Hepatic stellate cell (primary cell): ENCODE measurements at places on chromosomes 13 and 19.

DNA sequence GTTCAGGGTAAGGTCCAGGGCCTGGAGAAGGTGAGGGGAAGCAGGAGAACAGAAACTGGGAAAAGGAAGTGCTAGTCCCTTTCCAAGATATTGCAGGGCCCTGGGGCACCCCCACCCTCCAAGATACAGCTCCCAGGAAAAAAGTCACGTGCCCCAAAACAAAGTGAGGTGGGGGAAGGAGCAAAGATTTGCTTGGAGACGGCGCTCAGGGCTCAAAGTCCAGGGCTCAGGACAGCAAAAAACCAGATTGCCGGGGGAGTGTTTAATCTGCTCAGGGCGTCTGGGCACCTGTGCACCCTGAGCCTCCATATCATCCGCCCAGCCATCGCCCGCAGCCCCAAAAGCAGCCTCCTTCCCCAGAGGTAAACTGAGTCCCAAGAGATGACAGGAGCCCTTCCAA lies 6.3 kb downstream of the SMIM24 start:
- no peak for DNase-seq

- DNase-seq = no peak
Observed at GRCh38 chr13:68168448-68168847, 938.3 kb upstream of the PCDH9 start.

DNA sequence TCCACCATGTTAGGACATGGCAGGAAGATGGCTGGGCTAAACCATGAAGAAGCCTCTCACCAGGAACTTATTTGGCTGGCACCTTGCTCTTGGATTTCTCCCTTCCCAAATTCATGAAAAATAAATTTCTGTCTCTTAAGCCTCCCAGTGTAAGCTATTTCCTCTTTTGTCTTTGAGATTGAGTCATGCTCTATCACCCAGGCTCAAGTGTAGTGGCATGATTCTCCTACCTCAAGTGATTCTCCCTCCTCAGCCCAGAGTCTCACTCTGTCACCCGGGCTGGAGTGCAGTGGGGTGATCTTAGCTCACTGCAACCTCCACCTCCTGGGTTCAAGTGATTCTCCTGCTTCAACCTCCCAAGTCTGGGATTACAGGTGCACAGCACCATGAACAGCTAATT lies 12.6 kb downstream of the ZNF888 start:
- DNase-seq = no peak

- no peak for DNase-seq
Observed at GRCh38 chr19:40078377-40078776, 12.4 kb downstream of the ZNF780A start.

GRCh38 chr13:87057807-87058520 lies 613.2 kb upstream of the SLITRK5 start:
- no peak for DNase-seq

DNA sequence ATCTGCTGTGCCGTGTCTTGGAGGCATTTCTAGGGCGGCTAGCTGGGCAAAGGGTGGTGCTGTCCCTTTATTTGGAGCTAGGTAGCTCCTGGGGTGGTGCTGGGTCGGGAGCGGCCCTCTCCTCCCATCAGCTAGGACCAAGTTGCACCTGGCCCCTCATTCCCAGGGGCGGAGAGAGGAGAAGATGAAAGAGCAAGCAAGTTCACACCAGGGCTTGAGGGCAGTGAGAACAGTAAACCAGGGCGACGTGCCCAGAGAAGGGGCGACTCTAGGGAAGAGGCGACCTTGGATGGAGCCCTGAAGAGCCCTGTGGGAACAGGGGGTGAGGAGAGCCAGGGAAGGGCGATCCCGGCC lies 17.0 kb upstream of the KCNN1 start:
- DNase-seq = no peak

DNA sequence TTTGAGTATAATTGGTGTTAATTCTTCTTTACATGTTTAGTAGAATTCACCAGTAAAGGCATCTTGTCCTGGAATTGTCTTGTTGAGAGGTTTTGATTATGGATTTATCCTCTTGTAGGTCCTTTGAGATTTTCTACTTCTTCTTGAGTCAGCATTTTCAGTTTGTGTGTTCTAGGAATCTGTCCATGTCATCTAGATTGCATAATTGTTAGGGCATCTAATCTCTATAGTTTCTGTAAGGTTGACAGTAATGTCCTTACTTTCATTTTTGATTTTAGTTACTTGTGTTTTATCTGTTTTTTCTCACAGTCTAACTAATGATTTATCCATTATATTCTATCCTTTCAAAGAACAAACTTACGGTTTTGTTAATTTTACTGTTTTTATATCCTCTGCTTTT lies 492.0 kb downstream of the FGF9 start:
- DNase-seq = no peak

- DNase-seq = peak; percentile 81
Observed at GRCh38 chr19:49119411-49120324, at the start of gene PPFIA3. TSS of gene PPFIA3 (plus strand) at chr19:49119544. CDS start at chr19:49127874, 8,330 bp downstream.

DNA sequence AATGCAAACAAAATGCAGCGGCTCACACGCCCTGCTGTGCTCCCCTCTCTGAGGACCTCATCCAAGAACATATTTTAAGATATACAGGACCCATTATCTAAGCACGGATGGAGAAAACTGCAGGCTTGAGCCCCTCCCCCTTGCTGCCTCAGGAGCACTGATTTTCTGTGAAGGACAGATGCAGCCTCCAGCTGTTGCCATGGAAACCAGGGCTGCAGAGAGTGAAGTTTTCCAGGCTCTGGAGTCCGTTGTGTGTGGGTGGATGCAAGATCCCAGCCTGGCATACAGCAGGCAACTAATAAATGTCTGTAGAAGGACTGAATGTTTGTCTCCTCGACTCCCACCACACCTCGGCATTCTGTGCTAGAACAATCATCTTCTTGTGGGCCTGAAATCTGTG lies 105.6 kb upstream of the PEG3 start:
- DNase-seq = no peak

GRCh38 chr13:90896002-90896401 lies 451.5 kb upstream of the MIR17HG start:
- no peak for DNase-seq

GRCh38 chr19:37251308-37252229 lies 33.6 kb downstream of the ZNF383 start:
- DNase-seq = peak; percentile 97

- DNase-seq = no peak
Observed at GRCh38 chr19:33267706-33268105, 34.6 kb downstream of the CEBPA start.

GRCh38 chr13:51590971-51591627 lies 6.8 kb downstream of the WDFY2 start:
- DNase-seq = peak; percentile 62

GRCh38 chr19:1151917-1152587 lies 22.0 kb downstream of the SBNO2 start:
- DNase-seq = peak; percentile 82

- no peak for DNase-seq
Observed at GRCh38 chr13:99288089-99288488, 19.1 kb downstream of the GPR183 start.

DNA sequence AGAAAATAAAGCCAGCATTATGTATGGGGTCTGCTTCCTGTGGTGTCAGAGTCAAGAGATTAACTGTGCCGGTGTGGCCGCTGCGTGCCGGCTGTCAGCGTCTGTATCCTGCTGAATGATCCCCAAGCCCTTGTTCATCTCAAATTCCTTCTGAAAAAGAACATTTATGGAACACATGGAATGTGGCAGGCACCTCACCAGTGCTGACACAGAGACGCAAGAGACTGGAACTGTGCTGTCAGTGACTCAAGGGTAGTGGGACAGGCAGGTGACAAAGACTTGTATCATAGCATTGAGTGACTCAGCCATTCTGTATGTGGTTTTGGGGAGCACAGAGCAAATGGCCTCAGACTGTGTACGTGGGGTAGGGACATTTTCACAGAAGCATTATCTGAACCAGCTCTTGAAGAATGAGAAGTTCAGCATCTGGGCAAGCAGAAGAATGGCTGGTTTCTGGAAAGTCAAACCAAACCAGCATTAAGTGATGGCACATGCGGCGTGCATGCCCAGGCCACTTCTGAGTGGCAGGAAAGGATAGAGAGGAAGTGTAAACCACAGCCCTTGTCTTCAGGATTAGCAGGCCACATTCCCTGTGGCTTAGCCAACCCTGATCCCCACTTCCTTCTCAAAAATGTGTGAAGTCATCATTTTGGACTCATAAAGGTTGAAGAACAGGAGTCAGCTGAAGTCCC lies 54.0 kb upstream of the IRS2 start:
- DNase-seq = peak; percentile 44

DNA sequence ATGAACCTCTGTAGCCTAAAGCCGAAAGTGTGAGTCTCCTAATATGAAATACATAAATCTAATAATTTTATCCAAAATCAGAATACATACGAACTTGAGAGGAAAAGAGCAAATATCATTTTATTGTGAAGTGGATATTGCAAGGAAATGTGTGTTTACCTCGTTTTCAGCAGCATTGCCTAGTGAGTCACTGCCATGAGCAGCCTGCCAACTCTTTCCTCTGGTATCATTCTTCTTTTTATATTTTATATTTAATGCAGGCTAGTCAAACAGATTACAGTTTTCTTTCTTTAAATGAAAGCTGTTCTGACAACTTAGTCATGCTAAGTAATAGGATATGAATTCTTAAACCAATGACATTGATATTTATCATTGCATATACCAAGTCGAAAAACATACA lies 44.2 kb downstream of the EDNRB start:
- no peak for DNase-seq

- DNase-seq = peak; percentile 73
Observed at GRCh38 chr13:27375686-27376326, 48.6 kb upstream of the GTF3A start.

GRCh38 chr19:31144075-31144870 lies 205.0 kb downstream of the TSHZ3 start:
- no peak for DNase-seq

DNA sequence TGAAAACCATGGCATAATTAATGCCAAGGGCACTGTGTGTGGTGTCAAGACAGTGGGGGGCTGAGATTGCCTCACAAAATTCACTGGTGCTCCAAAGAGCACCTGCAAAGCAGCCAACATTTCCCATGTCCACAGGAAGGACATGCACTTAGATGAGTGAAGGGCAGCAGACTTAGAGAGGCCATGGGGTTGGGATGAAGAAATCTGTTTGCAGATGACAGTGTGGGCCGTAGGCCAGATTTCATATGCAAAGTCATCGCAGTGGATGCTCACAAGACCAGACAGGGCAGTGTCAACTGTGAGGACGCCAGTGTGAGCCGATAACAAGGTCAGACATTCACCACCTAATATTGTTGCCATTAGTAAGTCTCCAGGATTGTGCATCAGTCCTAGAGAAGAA lies 773.4 kb downstream of the EFNB2 start:
- DNase-seq = no peak
